ENCODE measurements at places on chromosomes 11 and 22.
A peak's percentile ranks its signal among the peaks of the same experiment; 100 is the strongest.

- no peak for DNase-seq
Observed at GRCh38 chr22:31282748-31283468, 9.4 kb downstream of the PIK3IP1 start.

- DNase-seq = no peak
Observed at GRCh38 chr22:27299181-27300085, 502.1 kb downstream of the MN1 start.

DNA sequence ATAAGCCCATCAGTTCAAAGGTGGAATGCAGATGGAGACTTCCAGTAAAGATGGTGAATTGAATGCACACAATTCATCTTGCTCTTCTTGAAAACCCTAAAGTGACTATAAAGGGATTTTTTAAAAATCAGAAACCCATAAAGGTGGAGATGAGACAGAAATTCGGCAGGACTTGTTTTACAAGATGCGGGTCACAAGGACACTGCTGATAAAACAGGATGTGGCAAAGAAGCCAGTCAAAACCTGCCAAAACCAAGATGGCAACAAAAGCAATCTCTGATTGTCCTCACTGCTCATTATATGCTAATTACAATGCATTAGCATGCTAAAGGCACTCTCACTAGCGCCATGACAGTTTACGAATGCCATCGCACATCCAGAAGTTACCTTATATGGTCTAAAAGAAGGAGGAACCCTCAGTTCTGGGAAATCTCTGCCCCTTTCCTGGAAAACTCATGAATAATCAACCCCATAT lies 137.1 kb downstream of the NECTIN1 start:
- no peak for DNase-seq

DNA sequence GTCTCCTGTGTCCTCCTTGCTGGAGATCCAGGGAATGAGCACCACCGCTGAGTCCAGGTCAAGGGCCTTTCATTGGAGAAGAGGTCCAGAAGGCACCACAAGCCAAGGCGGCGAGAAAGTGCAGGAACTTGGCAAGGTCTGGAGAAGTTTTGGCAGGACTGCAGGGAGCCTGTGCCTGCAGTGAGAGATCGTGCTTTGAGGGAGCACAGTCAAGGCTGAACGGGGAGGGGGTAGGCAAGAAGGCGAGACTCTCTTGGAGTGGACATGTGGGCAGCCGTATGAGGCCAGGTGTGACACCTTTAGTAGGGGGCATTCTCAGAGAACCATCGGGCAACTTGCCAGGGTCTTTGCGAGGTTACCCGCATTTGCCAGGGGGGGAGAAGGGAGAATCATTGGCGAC lies 30.5 kb downstream of the LRRC10B start:
- DNase-seq = no peak

- no peak for DNase-seq
Observed at GRCh38 chr11:122354025-122354697, 238.1 kb upstream of the BLID start.

DNA sequence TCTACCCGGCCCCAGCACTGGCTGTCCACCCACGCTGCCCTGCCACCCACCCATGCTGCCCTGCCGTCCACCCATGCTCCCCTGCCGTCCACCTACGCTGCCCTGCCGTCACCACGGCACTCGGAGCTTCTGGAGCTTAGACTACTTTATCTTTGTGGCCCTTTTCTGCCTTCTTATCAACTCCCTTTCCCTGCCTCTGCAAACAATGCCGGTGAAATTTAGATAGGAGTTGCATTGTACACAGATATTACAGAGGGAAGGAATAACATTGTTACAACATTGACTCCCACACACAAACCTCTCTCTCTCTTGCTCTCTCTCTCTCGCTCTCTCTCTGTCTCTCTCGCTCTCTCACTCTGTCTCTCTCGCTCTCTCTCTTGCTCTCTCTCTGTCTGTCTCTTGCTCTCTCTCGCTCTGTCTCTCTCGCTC lies 33.7 kb upstream of the BRSK2 start:
- no peak for DNase-seq

- DNase-seq = no peak
Observed at GRCh38 chr11:17298302-17298701, 21.8 kb downstream of the NUCB2 start.

- no peak for DNase-seq
Observed at GRCh38 chr11:134530636-134531326, 118.7 kb upstream of the B3GAT1 start.

- DNase-seq = peak; percentile 17
Observed at GRCh38 chr11:65121447-65121864, 478 bp downstream of the FAU start.

DNA sequence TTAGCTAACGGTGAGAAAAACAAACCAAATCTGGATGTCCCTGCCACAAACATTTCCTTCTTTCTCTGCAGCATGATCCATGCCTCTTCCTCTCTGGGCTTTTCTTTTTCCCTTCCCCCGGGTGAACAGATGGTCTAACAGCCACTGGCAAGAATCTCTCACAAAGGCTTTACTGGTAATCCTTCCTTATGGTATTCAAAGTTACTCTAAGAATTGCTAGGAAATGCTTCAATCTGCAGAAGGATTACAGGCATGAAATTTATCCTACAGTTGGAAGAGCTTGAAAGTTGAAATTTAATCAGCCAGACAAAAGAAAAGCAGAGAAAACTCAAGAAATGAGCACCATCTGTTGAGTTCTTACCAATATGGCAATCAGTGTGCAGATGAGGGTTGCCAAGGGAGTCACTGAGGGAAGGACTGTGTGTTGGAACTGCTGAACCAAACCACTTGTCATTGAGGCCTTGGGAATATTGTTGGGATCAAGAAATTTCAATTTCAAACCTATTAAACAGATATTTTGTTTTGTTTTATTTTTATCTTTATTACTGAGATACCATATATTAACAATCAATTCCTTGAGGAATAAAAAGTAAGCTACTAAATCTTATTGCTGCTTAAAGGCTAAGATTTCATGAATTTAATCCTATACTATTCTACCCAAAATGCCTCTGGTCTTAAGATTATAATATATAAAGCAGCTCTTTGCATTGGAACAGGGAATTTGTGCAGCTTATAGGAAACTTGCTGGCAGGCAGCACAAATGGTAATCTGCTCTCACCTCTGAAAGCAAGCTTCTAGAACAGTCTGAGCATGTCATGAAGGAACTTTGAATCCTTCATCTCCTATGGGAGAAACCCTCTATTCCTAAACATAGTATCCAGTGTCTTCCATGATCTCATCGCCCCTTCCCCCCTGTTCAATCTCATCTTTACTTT lies 29.7 kb upstream of the NDUFC2 start:
- DNase-seq = no peak

DNA sequence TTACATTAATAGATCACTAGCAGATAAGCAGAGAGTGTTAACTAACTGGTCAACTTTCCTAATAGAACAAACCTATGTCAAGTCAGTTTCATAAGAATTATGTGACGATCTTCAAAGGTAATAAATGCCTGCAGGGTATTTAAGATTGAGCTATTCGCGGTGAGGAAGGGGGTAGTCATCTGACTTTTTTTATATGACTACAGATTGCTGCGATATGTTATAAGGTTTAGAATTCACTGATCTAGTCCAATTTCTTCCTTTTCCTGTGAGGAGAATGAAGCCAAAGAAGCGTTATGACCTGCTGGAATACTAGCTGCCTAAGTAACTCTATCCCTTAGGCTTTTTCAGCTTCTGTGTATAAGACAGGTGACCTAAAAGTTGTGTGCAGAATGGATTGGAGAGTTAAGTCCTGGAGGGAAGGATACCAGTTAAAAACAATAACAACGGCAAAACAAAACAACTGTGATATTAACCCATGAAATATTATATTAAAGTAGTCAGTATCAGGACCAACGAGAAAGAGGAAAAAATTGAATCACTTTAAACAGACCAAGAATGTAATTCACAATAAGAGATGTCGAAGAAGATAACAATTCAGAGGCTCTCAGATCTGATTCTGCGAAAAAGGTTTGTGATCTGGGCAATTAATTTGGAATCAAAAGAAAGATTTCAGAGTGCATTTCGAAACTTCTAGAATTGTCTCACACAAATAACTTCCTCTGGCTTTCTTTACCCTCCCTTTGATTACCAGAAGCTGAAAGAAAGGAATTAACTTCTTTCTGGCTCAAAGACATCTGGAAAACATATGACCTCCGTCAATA lies 630 bp downstream of the CASP4 start:
- no peak for DNase-seq

GRCh38 chr22:36282328-36282831 lies 29.4 kb downstream of the APOL1 start:
- no peak for DNase-seq

- no peak for DNase-seq
Observed at GRCh38 chr11:9041747-9042146, 37.9 kb upstream of the NRIP3 start.

DNA sequence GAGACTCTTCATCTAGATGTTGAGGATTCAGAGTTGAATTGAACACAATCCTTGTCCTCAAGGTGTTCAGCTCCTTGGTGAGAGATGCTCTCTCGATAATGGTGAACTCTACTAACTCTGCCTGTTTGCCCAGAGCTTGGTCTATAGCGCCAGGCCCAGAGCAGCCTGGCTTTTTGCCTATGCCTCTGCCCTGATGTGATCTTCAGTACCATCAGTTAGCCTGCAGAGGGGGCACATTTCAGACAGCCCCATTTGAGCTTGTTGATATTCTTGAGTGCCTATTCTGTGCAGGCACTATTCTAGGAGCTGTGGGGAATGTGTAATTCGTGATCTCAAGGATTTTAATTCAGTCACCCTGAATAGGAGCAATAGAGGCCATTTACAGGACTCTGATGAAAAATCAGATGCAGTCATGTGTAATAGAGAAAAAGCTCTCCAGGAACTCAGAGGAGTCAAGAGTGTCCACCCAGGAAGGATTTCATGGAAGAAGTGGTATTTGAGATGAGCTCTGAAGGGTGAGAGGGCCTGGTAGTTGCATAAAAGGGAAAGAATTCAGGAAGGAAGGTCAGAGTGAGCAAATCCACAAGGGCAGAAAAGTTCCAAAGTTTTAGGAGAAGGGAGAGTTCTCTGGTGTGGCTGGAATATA lies 19.3 kb downstream of the GTPBP1 start:
- no peak for DNase-seq

DNA sequence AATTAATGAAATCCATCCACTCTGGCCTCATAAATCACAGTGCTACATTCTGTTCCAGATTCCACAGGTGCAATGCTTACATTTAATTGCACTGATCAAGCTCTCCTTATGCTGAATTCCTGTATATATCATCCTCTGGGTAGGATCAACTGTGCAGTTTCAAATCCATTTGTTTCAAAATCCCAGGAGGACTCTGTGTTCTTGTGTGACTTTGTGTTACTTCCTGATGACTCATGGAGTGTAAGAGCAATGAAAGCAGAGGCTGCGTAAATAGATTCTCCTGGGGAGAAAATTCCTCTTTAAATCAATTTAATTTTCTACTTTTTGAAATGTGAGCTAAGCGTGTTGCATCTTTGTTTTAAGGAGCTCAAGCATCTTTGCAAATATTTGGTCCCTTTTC lies 752.7 kb downstream of the METTL15 start:
- no peak for DNase-seq

- no peak for DNase-seq
Observed at GRCh38 chr11:78338138-78338537, 79.5 kb downstream of the GAB2 start.

GRCh38 chr11:46254133-46254491 lies 23.4 kb upstream of the CREB3L1 start:
- no peak for DNase-seq

GRCh38 chr11:133949129-133949528 lies 7.6 kb downstream of the IGSF9B start:
- no peak for DNase-seq

All from left ventricle myocardium inferior (tissue), 1 donor.